A549 treated with Hydrocortisone at 1 μM for 4 hours (cell line): ENCODE measurements at places on chromosomes 11 and 22. TPM values are rescaled to one million over a fixed set of nuclear protein-coding genes. Genes with fewer than 3 reads are reported as not detected.

UPK2 gene
- total RNA-seq = 0.55 to 1.2 TPM (median 1.1 TPM) in 5 replicates

TSGA10IP gene
- not detected in 5 replicates for total RNA-seq

TMEM45B gene
- total RNA-seq = 0.05 to 0.16 TPM (median 0.08 TPM) in 3 of 5 replicates, not detected in the others

APOA1 gene
- 0.09 to 0.67 TPM (median 0.36 TPM) in 5 replicates for total RNA-seq

LYVE1 gene
- 0.54 to 1.2 TPM (median 1.1 TPM) in 5 replicates for total RNA-seq

HBD gene
- not detected in 5 replicates for total RNA-seq

OR5P2 gene
- not detected in 5 replicates for total RNA-seq

SPDYC gene
- total RNA-seq = not detected in 5 replicates

BTBD18 gene
- total RNA-seq = not detected in 5 replicates

OR4D5 gene
- not detected in 5 replicates for total RNA-seq

ALDH3B2 gene
- 0.03 TPM in 1 of 5 replicates, not detected in the others for total RNA-seq

TLCD5 gene
- total RNA-seq = 5.3 to 8.1 TPM (median 7.3 TPM) in 5 replicates

OR51E2 gene
- not detected in 5 replicates for total RNA-seq

PNPLA3 gene
- 0.70 to 1.0 TPM (median 0.83 TPM) in 5 replicates for total RNA-seq

BIRC3 gene
- total RNA-seq = 49.4 to 68.8 TPM (median 52.7 TPM) in 5 replicates

TOLLIP gene
- total RNA-seq = 37.9 to 51.9 TPM (median 48.9 TPM) in 5 replicates

CSF2RB gene
- not detected in 5 replicates for total RNA-seq

LRRC4C gene
- total RNA-seq = not detected in 5 replicates

GRM5 gene
- 0.01 TPM in 1 of 5 replicates, not detected in the others for total RNA-seq

NRIP3 gene
- 0.61 to 1.3 TPM (median 0.71 TPM) in 5 replicates for total RNA-seq

SMCO4 gene
- 18.8 to 23.0 TPM (median 21.5 TPM) in 5 replicates for total RNA-seq

PIH1D2 gene
- total RNA-seq = 0.62 to 1.0 TPM (median 0.73 TPM) in 5 replicates

OR51B5 gene
- total RNA-seq = not detected in 5 replicates

THRSP gene
- total RNA-seq = not detected in 5 replicates

MMP12 gene
- total RNA-seq = 0.06 to 0.14 TPM (median 0.08 TPM) in 3 of 5 replicates, not detected in the others

EED gene
- total RNA-seq = 23.5 to 28.3 TPM (median 26.0 TPM) in 5 replicates

OR8G5 gene
- total RNA-seq = not detected in 5 replicates

WBP2NL gene
- 0.08 to 0.24 TPM (median 0.10 TPM) in 4 of 5 replicates, not detected in the other for total RNA-seq

GUCY1A2 gene
- 0.02 to 0.05 TPM (median 0.02 TPM) in 5 replicates for total RNA-seq

CNGA4 gene
- total RNA-seq = 0.05 to 0.10 TPM (median 0.07 TPM) in 4 of 5 replicates, not detected in the other

PPP2R5B gene
- total RNA-seq = 4.0 to 5.5 TPM (median 4.9 TPM) in 5 replicates

C11orf91 gene
- 0.85 to 2.1 TPM (median 2.0 TPM) in 5 replicates for total RNA-seq

SEPTIN3 gene
- total RNA-seq = 0.89 to 1.2 TPM (median 1.0 TPM) in 5 replicates

FJX1 gene
- total RNA-seq = 28.2 to 41.0 TPM (median 39.8 TPM) in 5 replicates

SOX10 gene
- 0.10 TPM in 1 of 5 replicates, not detected in the others for total RNA-seq
